Hypothalamus (tissue), 51 donors: ENCODE measurements at places on chromosomes 11 and 22.

DNA sequence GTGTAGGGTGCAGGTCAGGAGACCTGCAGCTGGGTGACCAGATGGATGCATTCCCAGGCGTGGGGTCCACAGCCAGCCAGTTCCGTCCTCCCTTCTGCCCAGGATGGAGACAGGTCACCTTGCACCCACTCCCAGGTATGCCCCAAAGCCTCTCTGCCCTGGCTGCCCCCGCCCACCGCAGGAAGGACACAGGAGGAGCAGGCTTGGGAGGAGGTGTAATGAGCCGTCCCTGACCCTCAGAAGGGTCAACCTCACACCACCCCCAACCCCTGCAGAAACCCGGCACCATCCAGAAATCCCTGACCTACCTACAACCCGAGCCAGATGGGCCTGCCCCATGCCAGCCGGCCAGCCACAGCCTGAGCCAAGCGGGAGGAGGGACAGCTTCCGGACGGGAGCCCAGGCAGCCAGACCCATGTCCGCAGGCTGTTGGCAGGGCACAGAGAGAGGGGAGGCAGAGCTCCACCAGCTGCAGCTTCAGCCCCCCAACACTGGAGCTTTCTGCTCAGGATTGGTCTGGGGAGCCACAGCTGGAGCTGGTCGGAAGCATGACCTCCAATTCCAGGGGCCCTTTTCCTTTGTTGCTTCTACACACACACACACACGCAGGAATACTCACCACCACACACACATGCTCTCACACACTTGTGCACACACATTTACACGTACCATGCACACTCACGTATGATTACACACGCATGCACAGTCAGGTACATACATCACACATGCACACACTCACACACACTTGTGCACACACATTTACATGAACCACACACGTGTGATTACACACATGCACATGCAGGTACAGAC lies 5.3 kb downstream of the IFITM10 start:
- no peak for DNase-seq

GRCh38 chr11:12581923-12582322 lies 92.3 kb upstream of the TEAD1 start:
- no peak for DNase-seq

- DNase-seq, result peak; percentile 68
These were observed at the start of gene TMEM123 for GRCh38 chr11:102452461-102453301. TMEM123 (minus strand) TSS chr11:102452765; CDS start chr11:102452623, 142 bp downstream.

- DNase-seq, result no peak
These were observed 350.7 kb upstream of the NARS2 start for GRCh38 chr11:78925387-78925786.

GRCh38 chr22:20484948-20485683 lies 10.5 kb downstream of the KLHL22 start:
- no peak for DNase-seq

- no peak for DNase-seq
These were observed 51.4 kb upstream of the CEP126 start for GRCh38 chr11:101863361-101863760.

- peak; percentile 14 for DNase-seq
These were observed 11.7 kb downstream of the NRXN2 start for GRCh38 chr11:64711138-64711955.

DNA sequence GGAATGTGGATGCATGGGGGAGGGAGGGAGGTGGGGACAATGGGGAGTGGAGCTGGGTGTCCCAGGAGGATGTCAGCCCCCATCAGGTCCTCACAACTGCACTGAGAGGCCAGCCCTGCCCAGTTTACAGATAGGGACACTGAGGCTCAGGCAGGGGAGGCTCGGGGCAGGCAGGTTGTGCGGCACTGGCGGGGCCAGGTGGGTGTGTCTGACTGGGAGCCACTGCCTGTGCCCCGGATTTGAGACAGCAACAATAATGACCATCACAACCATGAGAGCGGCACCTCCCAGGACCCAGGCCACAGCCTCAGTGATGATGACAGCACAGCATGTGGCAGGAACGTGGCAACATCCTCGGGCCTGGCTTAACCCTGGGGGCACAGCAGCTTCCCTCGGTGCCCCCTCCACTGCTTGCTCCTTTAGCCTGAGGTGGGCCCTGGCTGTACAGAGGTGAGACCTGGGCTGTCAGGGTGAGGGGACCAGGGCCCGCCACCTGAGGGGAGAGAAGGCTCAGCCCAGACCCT lies 32.0 kb downstream of the SHISAL1 start:
- DNase-seq, result no peak

GRCh38 chr11:115630214-115630613 lies 126.0 kb upstream of the CADM1 start:
- DNase-seq, result no peak

GRCh38 chr11:47941907-47942558 lies 38.3 kb upstream of the PTPRJ start:
- no peak for DNase-seq

DNA sequence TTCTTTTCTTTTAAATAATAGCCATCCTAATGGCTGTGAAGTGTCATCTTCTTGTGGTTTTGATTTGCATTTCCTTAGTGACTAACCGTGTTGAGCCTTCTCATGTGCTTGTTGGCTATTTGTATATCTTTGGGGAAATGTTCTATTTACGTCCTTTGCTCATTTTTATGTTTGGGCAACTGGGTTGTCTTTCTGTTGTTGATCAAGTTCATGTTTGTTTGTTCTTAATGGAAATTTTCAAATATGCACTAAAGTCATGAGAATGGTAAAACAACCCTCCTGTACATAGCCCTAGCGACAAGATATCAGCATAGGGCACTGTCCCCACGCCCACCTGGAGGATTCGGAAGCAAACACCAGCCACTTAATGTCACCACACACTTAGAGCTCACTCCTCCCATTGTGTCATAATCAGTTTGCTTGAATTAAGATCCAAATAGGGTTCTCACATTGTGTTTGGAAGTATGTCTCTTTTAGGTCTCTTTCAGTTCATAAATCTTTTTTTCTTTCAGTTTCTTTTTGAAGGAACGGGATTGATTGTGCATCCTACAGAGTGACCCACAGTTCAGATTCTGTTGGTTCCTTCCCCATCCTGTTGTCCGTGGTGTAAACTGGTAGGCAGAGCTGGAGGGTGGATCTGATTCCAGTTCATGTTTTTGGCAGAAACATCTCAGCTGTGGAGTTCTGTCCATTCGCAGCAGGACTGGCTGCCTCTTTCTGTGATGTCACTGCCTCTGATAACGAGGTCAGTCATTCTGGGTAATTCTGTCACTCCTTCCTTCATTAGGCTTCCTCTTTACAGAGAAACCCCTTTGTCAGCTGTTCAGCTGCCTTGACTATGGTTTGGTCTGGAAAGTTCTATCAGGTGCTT lies 26.4 kb upstream of the ADORA2A start:
- DNase-seq, result no peak

DNA sequence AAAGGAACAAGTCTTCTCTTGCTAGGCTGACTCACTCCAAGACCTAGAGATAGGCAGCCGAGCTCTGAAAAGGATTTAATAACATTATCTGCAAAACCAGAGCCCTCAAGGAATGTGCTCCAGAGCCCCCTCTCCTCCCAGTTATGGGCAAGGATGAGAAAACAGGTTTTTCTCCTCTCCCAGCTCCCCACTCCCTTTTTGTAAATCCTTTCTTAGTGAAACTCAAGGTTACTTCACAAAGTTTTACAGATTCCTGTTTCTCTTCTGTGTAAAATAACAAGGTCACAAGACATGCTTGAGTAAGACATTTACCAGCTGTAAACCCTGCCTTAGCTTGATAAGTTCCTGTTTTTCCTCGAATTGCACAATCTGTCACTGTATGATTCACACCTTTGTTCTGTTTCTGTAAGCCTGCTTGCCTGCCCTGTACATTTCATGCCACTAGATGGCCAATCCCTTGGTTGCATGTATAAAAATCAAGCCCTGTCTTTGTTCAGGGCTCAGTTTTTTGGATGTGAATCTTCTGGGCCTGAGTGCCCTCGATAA lies 489.4 kb downstream of the KCNA4 start:
- DNase-seq, result no peak

DNA sequence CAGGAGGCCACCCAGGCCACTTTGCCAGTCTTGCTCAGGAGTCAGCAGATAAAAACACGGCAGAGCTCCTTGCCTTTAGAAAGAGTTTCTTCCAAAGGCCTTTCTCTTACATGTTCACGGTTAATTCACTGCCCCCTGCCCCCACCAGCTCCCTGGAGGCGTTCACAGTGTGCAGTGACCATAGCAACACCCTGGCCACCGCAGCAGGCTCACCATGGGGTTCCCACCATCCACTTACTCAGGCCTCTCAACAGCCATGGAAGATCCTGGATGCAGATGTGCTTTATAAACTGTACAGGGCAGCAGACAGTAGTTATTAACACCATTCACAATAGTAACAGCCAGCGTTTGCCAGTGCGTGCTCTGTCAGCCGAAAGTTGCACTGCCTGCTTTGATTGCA lies 10.6 kb upstream of the MYO7A start:
- no peak for DNase-seq

DNA sequence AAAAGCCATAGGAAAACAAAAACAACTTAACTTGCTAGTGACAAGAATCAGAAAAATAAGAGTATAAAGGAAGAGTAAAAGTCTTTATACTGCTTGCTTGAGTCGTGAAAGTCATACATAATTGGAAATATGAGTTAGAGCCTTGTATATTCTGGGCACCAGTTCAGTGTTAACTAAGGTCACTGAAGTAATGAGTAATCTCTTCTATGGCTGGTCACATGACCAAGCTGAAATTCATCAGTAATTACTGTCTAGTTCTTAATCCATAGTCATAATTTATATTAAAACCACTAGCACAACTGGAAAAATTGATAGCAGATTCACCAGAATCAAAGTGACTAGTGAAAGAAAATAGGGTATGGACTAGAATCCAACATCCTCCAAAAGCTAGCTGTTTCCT lies 84.4 kb upstream of the SLC5A12 start:
- DNase-seq, result no peak

DNA sequence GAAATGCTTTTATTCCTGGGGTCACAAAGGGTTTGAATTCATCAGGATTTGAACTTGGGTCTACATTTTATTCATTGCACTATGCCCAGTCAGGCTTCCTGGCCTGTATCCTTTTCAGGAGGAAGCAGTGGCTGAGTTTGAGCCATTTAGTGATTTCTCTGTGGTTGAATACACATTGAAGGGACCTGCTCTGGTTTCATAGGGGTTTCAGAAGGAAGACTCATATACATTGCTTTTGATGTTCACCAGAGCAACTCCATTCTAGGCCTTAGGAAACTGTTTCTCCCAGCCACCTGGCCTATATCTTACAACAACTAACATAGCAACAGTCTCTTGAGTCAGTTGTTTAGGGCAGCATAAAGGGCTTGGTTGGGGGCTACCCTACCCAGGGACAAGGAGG lies 165.7 kb downstream of the INSC start:
- DNase-seq, result no peak

DNA sequence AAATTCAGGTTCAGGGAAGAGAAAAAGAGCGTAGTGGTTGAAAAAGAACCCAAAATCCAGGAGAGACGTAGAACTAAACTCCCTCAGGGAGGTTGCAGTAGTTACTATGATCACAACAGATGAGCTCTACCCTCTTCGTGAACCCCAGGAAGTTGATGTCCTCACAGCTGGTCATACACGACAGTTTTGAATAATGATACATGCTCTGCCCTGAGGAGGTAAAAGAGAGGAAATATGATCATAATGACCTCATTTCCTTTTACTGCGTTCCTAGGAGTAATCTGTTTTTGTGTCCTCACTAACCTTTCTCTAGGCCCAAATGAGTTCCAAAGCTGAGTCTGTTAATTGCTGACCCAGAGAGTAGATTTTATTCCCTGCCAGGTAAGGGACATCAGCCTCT lies 1.3 kb downstream of the PATE2 start:
- no peak for DNase-seq

DNA sequence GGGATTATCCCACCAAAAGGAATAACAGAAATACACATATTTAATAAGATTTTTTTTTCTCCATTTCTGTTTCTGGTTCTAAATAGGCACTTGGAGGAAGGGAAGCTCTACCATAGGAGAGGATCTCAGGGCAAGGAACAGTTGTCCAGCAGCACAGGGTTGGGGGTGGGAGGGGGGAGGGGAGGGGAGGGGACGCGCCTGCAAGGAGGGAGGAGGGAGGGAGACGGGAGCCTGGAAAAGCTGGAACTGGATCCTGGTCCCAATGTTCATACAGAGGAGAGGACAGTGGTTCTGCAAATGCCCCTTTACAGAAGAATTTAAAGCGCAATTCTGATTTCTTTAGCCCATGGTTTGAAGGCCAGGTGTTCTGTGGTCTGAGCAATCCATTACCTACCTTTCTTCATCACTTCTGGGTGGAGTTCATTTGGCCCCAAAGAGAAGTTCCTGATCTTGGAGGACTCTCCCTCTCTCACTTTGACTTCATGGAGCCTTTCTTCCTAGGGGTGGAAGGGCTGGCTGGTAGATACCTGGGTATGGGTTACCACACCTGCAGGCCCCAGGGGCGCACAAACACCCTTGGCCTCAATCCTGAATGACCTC lies 348.9 kb upstream of the NCAM1 start:
- no peak for DNase-seq

DNA sequence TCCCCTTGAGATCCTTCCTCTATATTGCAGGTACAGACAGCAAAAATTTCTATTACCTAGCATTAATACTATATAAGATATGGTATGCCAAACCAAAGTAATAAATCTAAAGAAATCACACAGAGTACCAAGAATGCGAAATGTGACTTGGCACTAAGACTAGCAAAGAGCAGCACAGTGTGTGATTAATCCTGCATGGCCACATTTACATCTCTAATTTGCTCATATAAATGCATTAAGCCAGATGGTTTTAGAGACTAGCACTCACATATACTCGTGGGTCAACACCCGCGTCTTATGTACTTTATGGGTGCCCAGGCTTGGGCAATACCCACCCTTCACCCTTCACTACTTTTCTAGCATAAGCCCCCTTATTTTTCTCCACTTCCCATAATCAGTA lies 213.2 kb downstream of the TTC28 start:
- DNase-seq, result no peak

DNA sequence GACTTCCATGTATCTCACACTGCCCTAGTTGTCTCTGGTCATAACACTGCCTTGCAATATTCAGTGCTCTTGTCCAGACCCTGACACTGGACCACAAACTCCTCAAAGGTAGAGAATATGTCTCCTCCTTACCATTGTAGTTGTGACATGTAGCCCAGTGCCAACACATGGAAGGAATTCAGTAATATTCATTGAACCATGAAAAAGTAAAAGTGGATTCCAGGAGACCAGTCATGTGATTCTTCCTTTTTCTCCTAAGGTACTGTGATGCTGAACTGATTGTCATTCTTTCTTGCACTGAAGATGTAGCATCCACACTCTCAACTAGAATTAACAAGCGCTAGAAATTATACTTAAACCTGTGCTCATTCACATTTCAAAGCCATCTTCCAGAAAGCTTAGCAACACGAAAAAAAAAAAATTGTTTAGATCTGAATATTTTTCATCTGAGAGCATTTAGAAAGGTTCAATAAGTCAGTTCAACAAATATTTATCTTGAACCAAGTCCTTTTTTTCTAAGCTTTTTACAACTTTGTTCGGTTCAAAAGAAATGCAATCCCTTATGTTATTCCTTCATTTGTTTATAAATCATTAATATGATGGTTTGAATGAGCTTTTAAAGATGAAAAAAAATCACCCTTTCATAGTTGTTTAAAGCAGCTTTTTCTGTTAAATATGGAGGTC lies 224.7 kb upstream of the BLID start:
- no peak for DNase-seq
